ENCODE measurements at places on chromosomes 6 and 20.

DNA sequence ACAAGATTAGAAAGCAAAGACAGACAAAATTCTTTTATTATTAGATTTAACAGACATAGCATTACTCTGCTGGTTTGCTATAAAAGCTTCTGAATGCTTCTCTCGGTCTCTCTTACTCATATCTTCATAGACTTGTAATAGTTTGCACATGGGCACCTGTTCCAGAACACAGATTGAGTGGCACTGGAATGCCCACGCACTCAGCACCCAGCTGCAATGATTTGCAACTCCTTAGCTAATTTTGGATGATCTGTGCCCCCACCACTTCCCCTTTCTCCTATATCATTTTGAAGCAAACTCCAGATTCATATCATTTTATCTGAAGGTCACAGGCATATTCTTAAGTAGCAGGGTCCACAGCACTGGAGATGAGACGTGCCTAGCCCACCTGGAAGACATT, 148.8 kb downstream of the CFAP61 start:
- DNase-seq: no peak

DNA sequence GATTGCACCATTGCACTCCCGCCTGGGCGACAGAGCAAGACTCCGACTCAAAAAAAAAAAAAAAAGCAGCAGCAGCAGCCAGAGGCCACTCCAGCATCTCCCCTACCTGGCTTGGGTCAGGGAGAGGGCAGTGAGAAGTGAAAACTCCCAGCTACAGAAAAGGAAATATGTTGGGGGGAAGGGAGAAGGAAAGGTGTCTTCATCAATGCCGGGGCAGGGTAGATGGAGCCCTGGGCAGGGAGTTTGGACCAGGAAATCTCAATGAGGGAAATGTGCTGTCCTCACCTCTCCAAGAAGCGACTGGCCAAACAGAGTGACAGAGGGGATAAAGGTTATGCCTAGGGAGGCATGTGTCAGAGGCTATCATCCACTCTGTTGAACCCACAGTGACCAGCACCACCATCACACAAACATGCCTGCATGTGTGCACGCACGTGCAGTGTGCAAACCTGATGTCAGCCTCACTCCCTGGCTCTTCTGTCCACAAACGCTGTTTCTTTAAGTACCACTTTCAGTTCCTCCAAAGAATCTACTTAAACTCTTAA, 887 bp upstream of the AIF1 start:
- no peak for DNase-seq

DNA sequence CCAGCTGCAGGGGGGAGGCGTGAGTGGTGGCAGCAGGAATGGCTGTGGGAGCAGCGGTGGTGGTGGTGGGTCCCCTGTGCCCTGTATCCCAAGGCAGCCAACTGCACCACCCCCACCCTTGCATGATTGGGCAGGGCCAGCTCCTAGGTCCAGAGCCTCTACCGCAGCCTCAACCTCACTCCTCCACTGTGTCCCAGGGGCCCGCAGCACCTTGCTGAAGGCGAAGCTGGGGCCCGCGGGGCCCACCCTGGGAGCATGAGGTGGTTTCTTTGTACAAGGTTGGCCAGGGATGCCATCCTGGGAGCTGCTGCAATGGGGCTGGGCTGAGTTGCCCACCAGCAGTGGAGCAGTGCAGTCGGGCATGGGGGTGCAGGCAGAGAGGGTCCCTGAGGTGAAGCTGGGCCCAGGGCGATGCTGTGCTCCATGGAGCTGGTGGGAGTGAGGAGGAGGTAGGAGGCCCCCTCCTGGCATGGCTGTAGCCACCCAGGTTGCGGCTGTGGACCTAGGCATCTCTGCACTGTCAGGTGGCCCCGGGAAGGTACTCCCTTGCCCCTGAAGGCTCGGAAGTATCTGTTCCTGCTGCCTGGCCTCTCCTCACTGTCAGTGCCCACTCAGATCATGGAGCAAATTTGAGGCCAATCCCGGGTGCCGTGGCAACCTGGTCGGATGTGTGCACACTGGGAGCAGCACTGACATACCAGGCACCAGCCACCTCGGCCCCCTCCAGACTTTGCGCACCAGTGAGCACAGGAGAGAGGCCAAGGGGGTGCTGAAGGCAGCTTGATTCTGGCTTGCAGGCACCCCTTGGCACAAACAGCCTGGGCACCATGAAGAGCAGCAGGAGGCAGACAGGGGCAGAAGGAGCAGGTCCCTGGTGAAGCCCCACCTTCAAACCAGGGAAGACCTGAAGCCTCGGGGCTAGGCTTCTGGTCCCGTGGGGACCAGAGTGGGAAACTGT, 60.2 kb upstream of the L3MBTL3 start:
- DNase-seq: no peak

DNA sequence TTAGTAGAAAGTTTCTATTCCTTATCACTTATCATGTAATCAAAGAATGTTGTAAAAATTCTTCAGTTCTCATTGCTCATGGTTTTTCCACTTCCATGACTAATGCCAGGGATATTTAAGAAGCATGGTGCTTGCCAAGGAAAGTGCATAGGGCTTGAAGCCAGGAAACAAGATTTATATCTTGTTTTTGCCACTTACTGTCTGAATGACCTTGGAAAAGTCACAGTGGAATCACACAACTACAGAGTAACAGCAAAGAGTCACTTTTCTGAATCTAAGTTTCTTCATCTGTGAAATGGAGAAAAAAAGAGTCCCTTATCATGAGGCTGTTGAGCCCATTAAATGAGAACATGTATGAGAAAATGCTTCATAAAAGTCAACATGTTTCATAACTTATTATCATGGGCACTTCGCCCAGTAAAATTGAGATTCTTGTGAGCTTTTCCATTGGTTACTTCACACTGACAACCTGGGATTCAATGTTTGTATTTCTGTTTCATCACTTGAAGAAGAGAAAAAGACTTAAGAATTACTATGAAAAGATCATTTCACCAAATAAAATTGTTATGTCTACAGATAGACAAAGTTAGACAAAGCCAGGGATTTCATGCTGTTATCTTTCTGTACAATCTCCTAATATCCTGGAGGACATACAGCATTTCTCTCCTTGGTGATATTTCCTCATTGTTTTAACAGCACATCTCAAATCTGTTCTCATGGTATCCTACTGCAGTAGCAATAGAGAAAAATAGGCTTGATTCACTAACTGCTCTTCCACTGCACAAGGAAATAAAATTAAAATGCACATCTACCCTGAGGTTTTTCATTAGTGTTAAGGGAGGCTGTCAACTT, 7.6 kb upstream of the BMP5 start:
- peak; percentile 84 for DNase-seq

GRCh38 chr6:22271081-22271480, 25.8 kb downstream of the PRL start:
- DNase-seq: no peak

DNA sequence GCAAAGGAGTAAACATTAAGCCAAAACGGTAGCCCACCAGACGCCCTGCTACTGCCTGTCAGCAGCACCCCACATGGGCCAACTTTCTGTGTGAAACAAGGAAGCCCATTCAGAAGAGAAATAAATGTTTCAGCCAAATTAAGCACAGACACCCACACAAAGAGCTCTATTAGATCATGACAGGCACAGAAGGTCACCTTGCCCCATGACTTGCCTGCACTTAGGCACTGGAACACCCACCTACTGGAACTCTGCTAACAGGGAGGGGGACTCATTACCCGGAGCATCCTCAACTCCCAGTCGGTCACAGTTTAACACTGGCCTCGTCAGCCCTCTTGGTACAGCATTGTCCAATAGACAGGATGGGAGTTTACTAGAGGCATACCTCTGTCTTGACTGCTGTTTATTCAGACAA, 31.8 kb downstream of the GFOD1 start:
- no peak for DNase-seq

DNA sequence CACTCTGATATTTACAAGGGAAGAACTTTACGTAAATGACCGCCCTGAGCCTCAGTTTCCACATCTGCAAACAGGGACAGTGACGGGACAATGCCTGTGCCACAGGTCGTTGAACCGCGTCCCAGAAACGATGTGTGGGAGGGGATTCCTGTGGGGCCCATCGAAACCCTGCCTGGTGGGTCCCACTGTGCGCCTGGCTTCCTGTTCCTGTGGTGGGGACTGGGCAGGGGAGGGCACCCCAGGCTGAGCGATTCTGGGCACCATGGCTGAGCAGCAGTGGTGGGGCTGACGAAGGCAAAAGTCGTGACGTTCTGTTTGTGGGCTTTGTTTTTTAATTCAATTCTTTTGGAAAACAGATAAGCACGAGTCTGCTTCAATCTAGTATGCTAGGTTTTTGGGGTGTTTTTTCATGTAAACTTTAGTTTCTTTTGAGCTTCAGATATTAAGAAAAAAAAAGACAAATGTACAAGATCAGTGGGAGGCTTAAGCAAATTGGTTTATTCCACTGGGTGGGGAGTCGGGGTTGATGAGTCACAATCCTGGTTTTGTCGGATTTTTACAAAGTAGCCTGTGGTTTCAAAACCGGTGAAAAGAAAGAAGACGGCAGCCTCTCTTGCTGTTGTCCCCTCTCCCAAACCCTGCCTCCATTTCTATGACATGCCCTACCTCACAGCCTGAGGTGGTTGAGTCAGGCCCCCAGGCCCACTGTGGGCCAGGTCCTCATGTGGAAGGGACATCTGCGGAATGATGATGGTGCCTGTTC, 40.4 kb downstream of the GNAS-AS1 start:
- DNase-seq: no peak

- DNase-seq: peak; percentile 74
Measured at GRCh38 chr6:13357551-13358075, 29.3 kb upstream of the TBC1D7 start.

- DNase-seq: peak; percentile 78
Measured at GRCh38 chr6:15389765-15390723, 144.2 kb downstream of the JARID2 start.

GRCh38 chr6:158529629-158530028, 30.3 kb upstream of the TMEM181 start:
- no peak for DNase-seq
